NCI-H526 treated with DMSO at 0.1 percent for 48 hours (cell line): ENCODE measurements at places on chromosomes 5 and 9.

DNA sequence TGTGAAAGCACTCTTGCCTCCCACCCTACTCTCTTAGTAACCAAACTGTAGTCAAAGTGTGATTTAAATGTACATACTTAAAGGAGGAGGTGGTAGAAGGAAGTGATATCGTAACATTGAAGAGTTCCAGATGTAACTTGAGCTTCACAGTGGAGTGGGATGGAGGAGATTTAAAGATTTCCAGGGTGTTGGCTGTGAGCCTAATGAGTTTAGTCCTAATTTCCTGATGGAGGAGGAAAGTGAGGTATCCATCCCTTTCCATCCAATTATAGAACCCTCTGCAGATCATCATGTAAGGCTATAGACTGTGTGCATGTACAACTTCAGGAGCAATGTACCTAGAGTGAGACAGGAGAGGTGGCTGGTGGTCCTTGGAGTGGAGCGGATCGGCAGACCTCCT lies 1163.9 kb upstream of the SEMA6A start:
- no peak for DNase-seq

DNA sequence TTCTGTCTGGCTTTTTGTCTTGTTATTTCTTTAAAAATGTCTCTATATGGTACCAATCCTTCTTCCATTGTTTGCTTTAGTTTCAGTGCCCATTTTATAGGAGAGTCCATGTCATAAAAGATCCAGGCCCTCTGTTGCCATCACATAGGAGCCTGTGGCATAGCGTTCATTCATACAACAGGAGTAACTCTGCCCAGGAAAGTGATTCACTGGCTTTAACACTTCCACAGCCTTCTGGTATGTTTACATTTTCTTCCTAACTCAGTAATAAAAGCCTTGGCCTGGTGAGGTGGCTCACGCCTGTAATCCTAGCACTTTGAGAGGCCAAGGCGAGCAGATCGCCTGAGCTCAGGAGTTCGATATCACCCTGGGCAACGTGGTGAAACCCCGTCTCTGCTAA lies 519.3 kb upstream of the PTGER4 start:
- no peak for DNase-seq

DNA sequence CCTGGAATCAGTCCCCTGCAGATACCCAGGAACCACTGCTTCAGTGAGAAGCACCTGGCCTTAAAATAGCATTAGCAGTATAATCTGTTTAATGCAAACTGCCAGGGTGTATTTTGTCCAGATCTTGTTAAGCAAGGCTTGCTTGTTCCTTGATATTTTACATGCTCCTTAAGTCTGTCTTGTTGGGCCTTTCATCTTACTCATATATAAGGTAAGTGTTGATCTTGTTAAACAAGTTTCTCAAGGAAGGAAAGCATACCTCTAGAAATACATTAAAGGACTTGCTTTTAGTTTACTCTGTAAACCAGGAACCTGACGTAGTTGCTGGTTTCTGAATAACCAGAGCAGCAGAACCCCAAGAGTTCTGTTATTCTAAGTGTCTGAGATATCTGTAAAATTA lies 13.7 kb downstream of the HSPA4 start:
- DNase-seq: no peak

DNA sequence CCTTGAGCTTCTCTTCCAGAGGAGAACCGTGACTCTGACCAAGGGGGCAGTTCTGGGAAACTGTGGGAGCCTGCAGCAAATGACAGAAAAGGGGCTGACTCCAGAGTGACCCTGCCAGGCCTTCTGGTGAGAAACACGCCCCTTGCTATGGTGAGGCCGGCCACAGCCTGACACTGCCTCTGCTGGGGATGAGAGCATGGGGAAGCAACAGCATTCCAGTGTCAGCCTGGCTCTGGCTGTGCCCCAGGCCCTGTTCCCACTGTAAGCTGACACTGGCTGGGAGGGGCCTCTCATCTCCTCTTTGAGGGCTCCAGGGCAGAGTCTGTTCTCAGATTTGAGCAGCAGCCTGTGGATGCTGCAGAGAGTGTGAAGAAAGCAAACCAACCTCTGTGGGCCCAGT lies 180.0 kb upstream of the IL12B start:
- DNase-seq: no peak

GRCh38 chr5:132190161-132190817 lies 37.4 kb downstream of the P4HA2 start:
- DNase-seq: peak; percentile 51

DNA sequence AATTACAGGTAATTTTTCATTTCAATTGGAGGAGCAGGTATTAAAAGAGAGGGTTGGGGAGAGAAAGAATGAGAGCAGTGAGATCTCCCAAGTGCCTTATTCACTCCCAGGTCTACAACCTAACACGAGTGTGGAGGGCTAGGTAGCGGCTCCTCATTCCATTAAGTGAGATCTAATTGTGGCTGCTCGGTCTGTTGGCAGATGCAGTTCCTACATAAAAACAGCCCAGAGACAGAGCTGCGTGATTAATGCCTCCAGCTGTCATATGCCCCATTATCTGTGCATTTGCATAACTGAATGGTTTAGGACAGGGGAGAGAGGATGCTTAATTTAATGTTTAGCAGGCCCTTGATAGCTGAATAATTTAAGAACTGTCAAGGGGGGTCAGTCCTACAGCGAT lies 100.5 kb downstream of the PSAT1 start:
- DNase-seq: peak; percentile 57

GRCh38 chr9:79001012-79001411 lies 570.8 kb upstream of the TLE4 start:
- DNase-seq: no peak

- no peak for DNase-seq
Measured at GRCh38 chr5:74885170-74885569, 19.0 kb upstream of the FAM169A start.

GRCh38 chr5:34017254-34017653 lies 9.4 kb upstream of the AMACR start:
- no peak for DNase-seq

DNA sequence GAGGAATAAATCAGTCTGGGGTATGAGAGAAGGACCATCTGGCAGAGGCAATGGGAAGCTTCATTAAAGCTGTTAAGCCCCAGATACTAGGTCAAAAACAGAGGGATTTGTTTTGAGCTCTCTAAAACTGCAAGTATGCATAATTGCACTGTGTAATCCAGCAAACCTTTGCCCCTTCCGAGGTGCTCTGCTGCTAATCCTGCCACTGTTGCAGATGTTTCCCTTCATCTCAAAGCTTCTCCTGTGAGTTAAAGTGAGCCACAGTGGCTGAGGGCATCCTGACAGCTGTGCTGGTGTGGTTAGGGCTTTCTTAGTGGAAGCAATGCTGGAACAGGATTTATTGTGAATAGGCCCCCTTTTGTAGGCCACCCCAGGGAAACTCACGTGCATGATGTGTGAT lies 160.3 kb upstream of the TRPC7 start:
- DNase-seq: no peak

DNA sequence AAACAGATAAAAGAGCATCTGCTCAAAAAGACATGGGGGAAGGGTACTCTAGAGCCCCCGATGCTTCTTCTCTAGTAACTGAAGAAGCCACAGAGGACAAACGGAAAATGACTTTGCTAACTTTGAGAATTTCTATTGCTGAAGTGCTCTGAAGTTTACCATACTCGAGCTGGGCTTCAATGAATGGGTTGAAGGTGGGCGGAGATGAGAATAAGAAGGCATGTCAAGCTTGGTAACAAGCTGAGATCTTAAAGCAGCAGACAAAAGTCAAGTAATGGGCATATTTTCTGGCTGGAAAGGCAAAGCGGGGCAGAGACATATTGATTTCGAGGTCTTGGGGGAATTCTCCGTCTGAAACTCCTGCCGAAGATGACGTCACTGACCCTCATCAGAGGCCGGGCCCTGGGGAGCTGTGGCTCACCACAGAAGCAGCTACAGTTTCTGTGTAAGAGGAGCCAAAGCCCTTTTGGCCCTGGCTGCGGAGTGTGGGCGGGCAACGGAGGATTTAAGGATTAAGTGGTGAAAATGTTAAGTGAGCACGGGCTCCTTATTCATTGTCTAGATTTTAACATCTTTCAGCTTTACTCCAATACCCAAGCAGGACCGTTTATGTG lies 115.8 kb upstream of the SLIT3 start:
- no peak for DNase-seq

- no peak for DNase-seq
Measured at GRCh38 chr5:172792701-172793570, 21.9 kb upstream of the DUSP1 start.

- no peak for DNase-seq
Measured at GRCh38 chr9:138104251-138105122, 226.9 kb downstream of the CACNA1B start.

DNA sequence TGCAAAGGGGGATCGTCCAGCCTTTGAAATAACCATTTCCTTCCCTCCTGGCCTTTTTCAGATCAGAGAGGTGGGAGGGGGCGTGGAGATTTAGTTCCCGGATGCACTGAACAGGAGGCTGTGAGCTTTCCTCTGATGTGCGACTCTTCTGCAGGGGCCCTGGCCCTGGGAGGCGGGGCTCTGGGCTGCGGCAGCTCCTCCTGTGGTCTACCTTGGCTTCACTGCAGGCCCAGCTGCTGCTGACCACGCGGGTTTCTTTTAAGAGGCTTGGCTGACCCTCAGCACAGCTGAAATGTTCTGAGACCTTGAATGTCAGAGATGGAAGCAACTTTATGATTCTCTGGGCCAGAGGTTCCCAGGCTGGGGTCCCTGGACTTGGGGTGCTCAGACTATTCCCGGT lies 27.0 kb upstream of the COL15A1 start:
- no peak for DNase-seq

- no peak for DNase-seq
Measured at GRCh38 chr5:69284203-69284602, 48.4 kb downstream of the CCDC125 start.

DNA sequence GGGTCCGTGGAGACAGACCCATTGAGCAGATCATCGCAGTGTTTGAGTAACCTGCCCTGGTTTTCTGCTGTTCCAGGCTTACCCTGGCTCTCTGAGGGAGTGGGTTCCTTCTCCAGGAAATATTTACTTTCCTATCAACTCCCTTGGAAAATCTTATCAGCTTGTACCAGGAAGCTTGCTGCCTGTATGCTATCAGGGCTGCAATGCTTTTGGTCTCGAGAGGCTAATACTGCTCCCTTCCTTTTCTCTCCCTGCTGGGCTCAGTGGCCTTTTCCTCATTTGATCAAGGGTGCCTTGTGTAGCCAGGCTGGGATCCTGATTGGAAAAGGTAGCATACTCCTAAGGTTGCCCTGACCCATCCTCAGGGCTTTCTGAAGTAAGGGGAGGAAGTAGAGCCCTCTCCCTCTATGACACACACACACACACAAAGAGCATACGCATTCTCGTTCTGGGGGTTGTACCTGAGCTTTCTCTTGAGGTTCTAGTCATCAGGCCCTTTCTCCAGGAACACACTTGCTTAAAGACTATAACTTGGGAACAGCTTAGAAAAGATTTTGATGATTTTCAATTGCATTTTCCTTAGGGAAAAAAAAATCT lies 41.6 kb downstream of the CYSTM1 start:
- DNase-seq: no peak

- DNase-seq: no peak
Measured at GRCh38 chr9:79006546-79006945, 565.2 kb upstream of the TLE4 start.

DNA sequence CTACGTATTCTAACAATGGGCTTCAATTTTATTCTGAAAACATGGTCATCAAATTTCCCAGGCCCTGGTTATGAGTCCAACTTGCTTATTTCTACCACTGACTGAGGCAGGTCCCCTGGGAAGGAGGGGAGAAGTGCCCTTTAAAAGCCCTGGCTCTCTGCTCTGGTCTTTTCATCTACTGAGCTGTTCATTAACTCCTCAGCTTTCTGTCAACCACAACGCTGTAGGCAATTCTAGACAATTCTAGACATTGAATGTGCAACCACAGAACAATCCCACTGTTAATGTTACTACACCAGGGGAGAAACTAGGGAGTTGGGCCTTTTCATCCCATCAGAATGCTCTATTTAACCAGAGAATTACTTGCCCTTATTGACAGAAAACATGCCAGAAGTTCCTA lies 10.0 kb downstream of the MOCS2 start:
- DNase-seq: no peak

- no peak for DNase-seq
Measured at GRCh38 chr5:78627175-78627574, 21.4 kb downstream of the LHFPL2 start.

DNA sequence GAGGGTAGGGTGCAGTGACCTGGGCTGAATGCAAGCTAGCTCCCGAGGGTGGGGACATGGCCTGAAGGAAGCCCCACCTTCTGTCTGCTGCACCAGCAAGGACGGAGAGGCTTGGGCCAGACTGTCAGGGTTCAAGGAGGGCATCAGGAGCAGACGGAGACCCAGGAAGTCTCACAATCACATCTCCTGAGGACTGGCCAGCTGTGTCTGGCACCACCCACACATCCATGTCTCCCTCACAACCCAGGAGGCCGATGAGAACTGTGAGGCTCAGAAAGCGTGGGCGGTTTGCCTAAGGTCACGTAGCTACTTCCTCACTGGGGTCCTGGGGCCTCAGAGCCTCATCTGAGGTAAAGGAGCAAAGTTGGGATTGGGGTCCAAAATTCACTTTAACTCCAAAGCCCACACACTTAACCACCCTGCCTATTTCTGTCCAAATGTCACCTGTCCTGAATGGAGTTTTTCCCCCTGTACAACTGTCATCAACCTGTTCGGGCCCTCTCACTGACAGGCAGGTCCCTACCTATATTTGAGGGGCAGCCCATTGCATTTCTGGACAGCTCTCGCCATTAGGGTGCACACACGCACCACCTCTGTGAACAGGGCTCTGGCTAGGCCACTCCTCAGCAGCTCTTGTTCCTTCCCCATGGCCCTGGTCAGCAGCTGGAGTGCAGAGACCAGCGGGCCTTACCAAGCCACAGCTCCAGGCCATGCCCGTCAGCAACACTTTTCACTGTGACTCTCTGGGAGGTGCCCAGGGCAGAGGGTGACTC lies 3.4 kb downstream of the IL13 start:
- DNase-seq: no peak

GRCh38 chr9:123002754-123003153 lies 30.7 kb upstream of the GPR21 start:
- DNase-seq: no peak

GRCh38 chr9:98652741-98653140 lies 56.0 kb downstream of the GABBR2 start:
- no peak for DNase-seq

DNA sequence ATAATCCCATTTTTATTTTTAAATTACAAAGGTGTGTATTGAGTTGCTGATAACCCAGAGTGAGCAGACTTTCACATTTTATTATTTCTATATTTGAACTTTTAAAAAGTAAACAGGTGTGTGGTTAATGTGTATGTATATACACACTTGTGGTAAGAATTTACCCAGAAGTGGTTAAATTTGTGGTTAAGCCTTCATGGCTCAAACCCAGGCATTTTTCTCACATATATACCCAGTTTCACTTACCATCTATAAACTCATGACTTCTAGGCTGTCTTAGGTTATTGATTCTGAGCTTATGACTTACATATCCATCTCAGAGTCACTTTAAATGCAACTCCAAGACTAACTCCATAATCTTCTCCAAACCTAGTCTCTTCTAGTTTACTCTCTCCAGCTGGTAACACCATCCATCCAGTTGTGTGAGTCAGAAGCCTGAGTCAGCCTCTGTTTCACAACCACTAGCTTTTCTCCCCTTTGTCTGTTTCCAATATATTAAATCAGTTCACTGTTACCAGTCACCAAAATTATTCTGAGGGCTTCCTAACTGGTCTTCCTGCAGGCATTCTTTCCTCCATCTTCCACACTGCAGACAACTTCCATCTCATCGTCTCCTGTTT lies 20.2 kb downstream of the ZBED3 start:
- DNase-seq: no peak
